ENCODE measurements at places on chromosomes 2 and 18. TPM values are rescaled to one million over a fixed set of nuclear protein-coding genes. Genes with fewer than 3 reads are reported as not detected.

GRCh38 chr2:239165206-239165831 lies 235.5 kb downstream of the HDAC4 start:
- H3K4me1 ChIP-seq: peaks cover 11% of the 10 kb centered on the region
- H3K27ac ChIP-seq: peak overlapping the region; percentile 90
- no peak for DNase-seq

DNA sequence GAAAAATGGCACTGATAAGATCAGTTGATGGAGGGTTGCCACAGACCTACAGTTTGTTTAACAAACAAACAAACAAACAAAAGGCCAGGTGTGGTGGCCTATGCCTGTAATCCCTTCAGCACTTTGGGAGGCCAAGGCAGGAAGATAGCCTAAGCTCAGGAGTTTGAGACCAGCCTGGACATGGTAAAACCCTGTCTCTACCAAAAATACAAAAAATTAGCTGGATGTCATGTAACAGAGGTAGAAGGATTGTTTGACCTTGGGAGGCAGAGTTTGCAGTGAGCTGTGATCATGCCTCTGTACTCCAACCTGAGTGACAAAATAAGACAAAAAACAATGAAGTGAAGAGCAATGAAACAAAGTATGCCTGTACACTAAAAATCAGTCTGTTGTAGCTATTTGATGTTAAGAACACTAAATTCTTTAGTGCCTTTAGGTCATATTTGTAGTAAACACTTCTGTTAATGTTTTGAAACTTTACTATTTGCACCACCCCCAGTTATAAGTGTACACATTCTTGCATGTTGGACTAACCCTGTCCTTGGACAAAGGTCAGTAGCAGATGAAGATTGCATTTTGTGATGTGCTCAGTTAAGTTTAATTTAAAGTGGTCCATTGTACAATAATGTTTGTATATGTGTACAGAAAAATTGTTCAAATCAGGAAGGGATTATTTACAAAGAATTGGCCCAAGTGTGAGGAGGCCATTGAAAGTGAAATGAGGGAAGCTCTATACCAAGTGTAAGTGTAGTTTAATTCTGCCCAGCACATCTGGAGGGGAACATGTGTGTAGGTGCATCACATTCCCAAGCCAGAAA lies 73.9 kb downstream of the KYNU start:
- H3K4me3 ChIP-seq: no peak overlapping the region
- peaks cover 8% of the 10 kb centered on the region for H3K36me3 ChIP-seq
- peaks cover 2% of the 10 kb centered on the region for H3K27me3 ChIP-seq
- H3K27ac ChIP-seq: no peak overlapping the region
- DNase-seq: no peak

Gene ZNF24
- 109 TPM for total RNA-seq

DNA sequence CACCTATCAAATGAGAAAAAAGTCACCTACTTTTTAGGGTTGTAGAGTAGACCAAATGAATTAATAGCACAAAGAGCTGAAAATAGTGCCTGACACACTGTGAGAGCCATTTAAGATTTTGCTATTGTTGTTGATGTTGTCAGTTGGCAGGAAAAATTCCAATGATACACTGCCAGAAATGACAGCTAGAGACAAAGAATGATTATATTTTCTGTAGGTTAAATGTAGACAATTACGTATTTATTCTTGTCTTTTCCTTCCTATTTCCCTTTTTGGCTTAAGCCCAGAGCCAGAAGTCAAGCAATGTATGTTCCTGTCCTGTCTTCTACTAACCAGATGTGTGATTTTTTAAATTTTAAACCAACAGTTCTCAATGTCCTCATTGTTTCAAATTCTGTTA lies 17.2 kb downstream of the NRXN1 start:
- no peak for DNase-seq
- no peaks in the 10 kb centered on the region for H3K27me3 ChIP-seq
- no peaks in the 10 kb centered on the region for H3K36me3 ChIP-seq
- H3K4me3 ChIP-seq: no peak overlapping the region

Gene VAMP5
- total RNA-seq: 24.7 TPM

DNA sequence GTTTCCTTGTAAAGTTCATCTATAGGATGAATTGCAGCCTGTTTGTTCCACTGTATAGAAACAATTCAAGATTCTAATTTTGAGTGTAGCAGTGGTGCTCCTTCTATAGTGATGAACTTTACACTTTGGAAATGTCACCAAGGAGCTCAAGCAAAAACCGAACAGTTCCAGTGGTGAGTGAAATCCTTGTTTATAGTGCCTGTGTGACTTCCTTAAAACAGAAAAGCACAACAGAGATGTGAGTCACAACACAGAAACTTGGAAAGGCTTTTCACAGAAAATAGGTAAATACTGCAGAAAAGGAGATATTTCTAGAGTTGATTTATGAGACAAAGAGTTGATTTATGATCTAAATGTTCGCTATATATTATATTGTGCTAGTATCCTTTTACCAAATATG lies 482.0 kb downstream of the PTPRM start:
- no peak overlapping the region for H3K4me3 ChIP-seq
- DNase-seq: no peak
- no peaks in the 10 kb centered on the region for H3K4me1 ChIP-seq
- H3K27me3 ChIP-seq: no peaks in the 10 kb centered on the region
- no peak overlapping the region for H3K27ac ChIP-seq
- H3K36me3 ChIP-seq: no peaks in the 10 kb centered on the region
